Substantia nigra (tissue), 51 donors: ENCODE measurements at places on chromosomes 3 and 15.
A peak's percentile ranks its signal among the peaks of the same experiment; 100 is the strongest.

- DNase-seq, result no peak
Measured at GRCh38 chr3:95002438-95003046, 939.7 kb downstream of the NSUN3 start.

GRCh38 chr3:195101001-195101583 is 169.9 kb downstream of the XXYLT1 start:
- DNase-seq, result no peak

GRCh38 chr15:28094732-28095521 is 4.2 kb downstream of the OCA2 start:
- no peak for DNase-seq

DNA sequence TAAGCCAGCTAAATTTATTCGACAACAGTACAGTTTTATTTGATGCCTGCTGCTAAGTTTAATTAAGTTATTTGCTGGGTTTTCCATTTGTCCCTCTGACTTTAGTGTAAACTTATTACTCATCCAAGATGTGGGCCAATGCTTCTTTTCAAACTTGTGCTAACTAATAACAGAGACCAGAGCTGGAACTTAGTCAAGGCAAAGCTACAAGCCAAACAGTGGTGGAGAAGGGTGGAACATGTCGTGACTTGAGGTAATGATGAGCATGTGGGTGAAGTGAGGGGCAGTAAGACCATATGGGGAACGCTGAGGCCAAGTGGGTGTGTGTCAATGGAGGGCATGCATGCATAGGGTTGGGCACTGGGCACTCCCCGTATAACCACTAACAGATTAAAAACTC is 63.9 kb downstream of the NMD3 start:
- DNase-seq, result no peak

DNA sequence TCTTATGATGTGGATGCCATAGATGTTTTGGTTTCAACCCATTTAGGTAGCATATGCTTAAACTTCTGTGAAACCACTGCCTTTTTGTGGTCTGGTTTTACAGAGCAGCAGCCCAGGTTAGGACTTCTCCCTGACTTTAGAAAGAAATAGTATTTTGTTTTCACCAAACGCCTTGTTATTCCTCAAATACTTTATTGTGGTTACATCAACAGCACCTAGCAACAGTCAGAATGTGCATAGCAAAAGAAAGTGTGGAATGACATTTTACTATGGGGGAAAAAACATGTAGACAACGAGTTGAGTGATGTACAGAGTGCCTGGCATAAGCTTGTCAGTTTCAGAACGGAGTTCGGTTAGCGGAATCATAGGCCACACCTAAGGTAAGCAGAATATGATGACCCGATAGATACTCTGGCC is 159.2 kb downstream of the TPRG1 start:
- DNase-seq, result no peak

DNA sequence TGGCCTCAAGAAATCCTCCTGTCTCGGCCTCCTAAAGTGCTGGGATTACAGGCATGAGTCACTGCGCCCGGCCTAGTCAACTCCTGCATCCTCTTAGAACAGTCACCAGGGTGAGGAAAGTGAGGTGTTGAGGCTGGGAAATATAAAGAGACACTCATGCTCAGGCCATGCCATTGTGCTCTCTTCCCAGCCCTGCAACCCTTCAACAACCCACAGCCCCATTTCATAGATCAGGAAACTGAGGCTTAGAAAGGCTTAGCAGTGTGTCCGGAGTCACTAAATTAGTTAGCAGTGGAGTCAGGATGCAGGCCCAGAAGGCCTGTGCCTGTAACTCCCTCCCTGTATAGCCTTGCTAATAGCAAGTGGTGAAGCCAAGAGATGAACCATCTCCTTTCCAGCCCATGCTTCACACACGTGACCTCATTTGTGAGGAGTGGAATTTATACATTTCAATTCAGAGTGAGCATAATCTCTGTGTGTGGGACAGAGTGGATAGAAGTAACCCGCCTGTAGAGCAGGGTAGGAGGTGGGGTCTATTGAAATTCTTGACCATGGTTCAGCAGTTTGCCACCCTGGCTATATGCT is 51.7 kb upstream of the USP3 start:
- DNase-seq, result no peak

DNA sequence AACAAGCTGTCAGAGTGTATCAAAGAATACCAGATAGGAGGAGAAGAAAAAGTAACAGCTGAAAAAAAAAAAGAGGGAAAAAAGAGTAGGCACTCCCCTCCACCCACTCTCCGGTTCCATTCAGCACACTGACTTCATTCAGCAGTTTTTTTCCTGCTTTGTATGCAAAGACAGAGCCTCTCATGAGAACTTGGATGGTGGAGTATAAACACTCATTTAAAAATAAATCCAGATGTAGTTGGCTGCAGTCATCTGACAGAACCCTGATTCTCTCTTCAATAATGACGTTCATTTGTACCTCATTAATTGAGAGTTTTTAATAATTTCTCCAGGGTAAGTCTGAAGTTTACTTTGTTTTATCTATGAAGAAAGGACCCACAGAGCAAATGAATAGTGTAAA is 81.0 kb downstream of the TMEM108 start:
- no peak for DNase-seq

DNA sequence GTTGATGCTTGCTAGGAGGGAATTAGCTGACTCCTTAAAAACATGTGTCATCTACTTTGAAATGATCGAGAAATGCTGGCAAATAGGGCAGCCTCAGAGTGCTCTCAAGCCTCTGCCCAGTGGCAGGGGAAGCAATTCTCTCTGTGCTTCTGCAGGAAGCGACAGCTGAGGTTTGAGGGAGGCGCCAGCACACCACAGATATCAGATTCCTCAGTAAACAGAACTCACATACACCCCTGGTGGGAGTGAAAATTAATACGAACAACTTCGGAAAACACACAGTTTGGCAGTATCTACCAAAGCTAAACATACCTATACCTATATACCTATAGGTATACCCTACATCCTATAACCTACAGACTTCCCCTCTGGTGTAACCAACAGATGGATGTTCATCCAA is 61.3 kb downstream of the NSMCE3 start:
- no peak for DNase-seq

DNA sequence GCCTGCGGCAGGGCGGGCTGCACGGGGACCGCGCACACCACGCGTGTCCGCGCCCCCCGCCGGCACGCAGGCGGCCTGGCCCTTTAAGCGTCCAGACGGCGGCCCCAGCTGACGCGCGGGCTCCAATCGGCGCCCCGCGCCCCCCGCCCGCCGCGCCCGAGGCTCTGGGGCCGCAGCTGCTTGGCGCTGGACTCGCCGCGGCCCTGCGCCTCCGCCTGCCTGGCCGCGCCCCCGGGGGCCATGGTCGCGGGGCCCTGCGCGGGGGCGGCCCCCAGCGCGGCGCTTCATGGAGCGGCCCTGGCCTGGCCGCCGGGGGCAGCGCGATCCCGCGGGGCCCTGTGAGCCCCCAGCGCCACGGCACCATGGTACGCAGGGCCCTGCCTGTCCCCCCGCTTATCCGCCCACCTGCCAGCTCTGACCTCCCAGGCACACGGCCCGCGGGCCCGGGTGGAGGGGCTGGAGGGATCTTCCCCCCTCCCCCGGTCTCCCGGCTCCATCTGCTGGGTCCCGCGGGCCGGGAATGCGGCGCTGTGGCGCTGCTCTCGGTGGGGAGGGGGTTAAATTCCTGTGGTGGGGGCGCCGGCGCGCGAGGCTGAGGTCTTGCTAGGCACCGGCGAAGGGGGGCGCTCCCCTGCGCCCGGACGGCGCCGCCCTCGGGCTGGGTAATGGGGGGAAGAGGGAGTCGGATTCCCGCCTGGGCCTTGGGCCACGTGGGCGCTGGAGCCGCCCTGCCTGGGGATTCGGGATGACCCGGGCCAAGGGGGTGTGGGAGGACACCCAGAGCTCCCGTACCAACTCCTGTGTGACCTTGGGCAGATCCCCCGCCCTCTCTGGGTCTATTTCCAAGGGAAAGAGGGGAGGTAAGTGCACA is 1.1 kb downstream of the ZBTB47 start:
- DNase-seq, result peak; percentile 77

DNA sequence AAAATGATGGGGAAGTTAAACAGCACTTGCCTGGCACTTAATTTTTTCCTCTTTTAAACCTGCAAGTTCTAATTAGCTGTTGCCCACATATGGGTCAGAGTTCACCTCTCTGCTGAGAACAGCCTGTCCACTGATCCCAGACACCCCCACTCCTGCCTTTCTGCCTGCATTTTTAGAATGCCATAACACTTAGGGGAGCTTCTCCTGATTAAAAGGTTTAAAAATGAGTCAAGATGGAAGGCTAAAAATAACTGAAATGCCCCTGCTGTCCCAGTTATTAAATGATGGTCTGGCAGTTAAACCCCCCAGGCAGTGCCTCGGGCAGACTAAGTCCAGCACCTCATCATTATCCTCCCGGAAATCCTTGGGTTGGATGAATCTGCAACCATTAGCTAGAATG is 913.6 kb upstream of the ARPP21 start:
- no peak for DNase-seq

- DNase-seq, result no peak
Measured at GRCh38 chr15:86588413-86588812, 508.7 kb downstream of the AGBL1 start.

DNA sequence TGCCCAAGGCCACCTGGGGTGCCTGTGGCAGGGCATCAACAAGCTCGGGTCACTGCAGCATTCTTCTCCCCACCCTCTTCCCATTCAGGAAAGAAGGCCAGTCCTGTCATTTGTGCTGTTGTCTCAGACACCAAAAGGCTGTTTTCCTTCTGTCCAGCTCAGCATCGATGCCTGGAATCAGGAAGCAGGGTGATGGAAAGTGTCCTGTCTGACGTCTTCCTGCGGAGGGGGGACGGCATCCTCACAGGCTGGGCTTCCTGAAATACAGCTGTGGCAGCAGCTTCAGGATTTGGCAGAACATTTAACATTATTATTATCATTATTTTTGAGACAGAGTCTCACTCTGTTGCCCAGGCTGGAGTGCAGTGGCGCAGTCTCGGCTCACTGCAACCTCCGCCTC is 33.0 kb upstream of the ANKDD1A start:
- no peak for DNase-seq

GRCh38 chr3:134076851-134077250 is 47.1 kb upstream of the SLCO2A1 start:
- DNase-seq, result no peak

DNA sequence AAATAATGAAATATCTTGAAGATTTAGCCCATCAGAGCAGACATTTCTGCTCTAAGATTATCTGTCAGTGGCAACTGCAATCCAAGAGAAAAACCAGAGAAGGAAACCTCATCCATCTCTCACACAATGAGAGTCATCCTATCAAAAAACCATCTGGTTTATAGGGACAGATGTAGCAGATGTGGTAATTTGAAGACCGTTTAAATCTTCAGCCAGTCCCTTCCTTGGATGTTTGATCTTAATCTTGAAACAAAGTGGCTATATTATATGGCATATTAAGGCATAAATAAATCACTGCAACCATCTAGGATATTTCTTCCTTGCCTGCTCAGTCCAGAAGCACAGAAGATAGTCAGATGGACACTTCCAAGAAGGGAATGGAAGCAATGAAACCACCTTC is 305.3 kb downstream of the MAGI1 start:
- DNase-seq, result no peak

DNA sequence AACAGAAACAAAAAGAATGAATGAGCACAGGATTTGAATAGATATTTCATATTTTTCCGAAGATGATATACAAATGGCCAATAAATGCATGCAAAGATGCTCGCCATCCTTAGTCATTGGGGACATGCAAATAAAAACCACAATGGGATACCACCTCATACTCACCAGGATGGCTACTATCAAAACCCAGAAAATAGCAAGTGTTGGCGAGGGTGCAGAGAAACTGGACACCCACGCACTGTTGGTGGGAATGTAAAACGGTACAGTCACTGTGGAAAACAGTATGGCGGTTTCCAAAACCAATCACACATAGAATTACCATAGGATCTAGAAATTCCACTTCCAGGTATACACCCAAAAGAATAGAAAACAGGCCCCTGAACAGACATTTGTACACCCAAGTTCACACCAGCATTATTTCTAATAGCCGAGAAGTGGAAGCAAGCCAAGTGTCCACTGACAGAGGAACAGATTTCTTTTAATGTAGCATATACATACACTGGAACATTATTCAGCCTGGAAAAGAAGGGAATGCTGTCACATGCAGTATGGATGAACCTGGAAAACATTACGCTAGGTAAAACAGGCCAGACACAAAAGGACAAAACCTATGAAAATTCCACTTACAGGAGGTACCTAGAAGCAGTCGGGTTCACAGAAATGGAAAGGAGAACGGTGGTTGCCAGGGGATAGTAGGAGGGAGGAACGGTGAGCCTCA is 3.6 kb downstream of the RNF168 start:
- no peak for DNase-seq

- no peak for DNase-seq
Measured at GRCh38 chr15:31555022-31555421, 228.4 kb downstream of the KLF13 start.

DNA sequence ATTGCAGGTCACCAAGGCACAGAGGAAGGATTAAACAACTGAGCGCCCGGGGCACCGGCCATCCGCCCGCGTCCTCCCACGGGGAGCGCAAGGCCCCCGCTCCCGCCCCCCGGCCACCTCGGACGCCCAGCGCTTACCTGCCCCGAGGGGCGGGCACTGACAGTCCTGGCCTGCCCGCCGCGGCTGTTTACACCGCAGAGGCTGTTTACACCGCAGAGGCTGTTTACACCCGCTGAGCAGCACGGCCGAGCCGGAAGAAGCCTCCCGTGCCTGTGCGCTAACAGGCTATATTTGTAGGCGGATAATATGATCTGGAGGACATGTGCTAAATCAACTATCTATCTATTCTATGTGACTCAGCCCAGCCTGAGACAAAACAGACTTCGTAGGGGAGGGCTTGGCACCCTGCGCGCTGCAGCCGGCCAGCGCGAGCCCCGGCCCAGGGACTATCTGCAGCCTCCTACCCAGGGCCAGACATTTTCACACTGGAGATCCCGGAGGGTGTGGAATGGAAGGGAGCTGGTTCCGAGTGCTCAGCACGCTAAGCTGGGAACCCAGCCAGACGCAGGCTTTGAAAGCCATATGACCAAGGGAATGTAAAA is at the start of gene LRRC2:
TSS of gene LRRC2 (minus strand) at position 263 of the 602 bp plus-strand sequence. CDS start 14,711 bp downstream, outside the sequence.
- DNase-seq, result no peak

- DNase-seq, result no peak
Measured at GRCh38 chr3:99665017-99665416, 26.6 kb downstream of the COL8A1 start.
